T-cell (primary cell): ENCODE measurements at places on chromosomes 1 and 21. TPM values are rescaled to one million over a fixed set of nuclear protein-coding genes. Genes with fewer than 3 reads are reported as not detected.
A peak's percentile ranks its signal among the peaks of the same experiment; 100 is the strongest.

GRCh38 chr1:41924911-41925310 lies 6.2 kb upstream of the HIVEP3 start:
- no peak for DNase-seq

The JUN gene
- total RNA-seq: 56.3 TPM

DNA sequence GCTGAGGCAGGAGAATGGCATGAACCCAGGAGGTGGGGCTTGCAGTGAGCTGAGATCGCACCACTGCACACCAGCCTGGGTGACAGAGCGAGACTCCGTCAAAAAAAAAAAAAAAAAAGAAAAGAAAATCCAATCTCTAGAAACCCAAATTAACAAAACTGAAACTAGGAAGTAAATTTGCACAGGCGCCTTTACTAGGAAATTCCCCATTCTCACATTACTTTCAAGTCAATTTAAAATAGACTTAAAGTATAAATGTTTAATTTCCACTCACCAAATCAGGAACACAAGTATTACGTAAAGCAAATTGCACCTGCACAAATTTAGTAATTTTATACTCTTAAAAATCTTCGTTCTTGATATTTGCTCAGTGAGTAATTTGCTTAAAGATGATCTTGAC lies 67.8 kb upstream of the BCAR3 start:
- no peak for DNase-seq

DNA sequence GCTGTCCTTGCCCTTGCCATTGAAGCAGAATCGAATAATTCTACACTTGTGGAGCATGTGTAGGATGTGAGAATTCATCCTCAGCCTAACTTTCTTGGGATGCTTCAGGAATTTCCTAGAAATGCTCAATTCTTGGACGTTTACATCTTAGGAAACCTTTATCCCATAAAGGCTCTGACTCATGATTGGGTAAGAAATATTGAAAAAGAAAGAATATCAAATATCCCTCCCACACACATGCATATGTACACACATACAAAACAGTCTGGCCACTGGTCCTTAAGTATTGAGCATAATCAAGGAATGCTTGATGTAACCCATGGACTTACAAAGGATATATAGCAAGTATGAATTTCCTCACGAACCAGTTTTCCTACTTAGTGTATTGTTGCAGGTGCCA lies 83.9 kb upstream of the IPO9 start:
- DNase-seq: no peak

The TFAP2E gene
- 3.1 TPM for total RNA-seq

The LRIF1 gene
- 23.8 TPM for total RNA-seq

DNA sequence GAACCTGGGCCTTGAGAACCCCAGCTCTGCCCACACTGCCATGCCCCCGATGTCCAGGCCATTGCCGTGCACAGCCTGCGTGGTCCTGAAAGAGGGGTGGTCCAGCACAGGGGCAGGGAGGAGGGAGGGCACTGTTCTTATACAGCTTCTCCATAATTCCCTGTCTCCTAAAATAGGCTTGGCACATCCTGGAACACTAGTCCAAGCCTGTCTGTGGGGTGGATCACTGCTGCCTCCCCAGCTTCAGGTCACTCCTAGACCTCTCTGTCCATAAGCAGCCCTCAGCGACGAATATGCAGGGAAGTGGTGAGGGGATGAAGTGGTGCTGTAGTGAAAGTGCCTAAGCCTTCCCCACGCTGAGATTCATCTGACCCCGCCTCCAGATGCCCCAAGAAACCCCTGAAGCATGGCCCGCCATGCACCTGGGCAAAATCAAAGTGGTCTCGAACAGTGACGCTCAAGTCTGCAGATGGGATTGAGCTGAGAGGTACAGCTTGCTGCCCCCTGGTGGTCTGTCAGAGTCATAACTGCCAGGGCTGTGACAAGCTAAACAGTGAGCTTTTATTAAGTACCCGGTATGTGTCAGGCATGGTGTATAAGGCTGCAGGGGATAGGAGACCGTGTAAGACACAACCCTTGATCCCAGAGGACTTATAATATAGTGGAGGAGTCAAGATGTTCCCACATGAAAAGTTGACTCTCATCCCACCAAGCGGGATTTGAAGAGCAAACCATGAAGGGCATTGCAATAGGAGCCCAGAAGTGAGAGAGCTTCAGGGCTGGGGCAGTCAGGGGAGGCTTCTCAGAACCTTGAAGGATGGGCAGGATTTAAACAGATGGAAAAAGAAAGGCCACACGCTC lies 66.6 kb downstream of the FAM163A start:
- peak; percentile 72 for DNase-seq

- DNase-seq: no peak
These were observed 36.3 kb upstream of the NFASC start for GRCh38 chr1:204834336-204834735.

GRCh38 chr1:154902938-154903566 lies 33.0 kb upstream of the KCNN3 start:
- no peak for DNase-seq

- DNase-seq: no peak
These were observed 16.8 kb downstream of the SLAMF8 start for GRCh38 chr1:159843459-159843858.

DNA sequence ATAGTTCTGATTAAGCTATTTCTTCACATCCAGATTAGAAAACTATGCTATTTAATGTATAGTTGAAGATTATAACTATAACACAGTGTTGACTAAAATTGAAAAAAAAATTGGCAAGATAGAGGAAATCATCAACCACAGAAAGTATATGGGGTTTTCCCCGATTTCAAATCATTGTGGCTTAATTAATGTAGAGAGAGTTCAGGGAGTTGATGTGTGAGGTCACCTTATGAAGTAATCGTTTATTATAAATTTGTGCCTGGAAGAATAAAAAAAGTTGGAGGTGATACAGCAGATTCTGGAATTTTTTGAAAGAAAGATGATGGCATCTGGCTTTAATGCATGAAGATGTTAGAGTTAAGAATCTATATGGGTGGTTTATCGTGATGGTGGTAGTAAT lies 84.3 kb downstream of the PTGS2 start:
- no peak for DNase-seq

The PCP4L1 gene
- not detected for total RNA-seq

GRCh38 chr1:173267453-173267945 lies 60.4 kb upstream of the TNFSF4 start:
- no peak for DNase-seq

The TNFRSF4 gene
- 15.1 TPM for total RNA-seq

The SPATA21 gene
- total RNA-seq: not detected

DNA sequence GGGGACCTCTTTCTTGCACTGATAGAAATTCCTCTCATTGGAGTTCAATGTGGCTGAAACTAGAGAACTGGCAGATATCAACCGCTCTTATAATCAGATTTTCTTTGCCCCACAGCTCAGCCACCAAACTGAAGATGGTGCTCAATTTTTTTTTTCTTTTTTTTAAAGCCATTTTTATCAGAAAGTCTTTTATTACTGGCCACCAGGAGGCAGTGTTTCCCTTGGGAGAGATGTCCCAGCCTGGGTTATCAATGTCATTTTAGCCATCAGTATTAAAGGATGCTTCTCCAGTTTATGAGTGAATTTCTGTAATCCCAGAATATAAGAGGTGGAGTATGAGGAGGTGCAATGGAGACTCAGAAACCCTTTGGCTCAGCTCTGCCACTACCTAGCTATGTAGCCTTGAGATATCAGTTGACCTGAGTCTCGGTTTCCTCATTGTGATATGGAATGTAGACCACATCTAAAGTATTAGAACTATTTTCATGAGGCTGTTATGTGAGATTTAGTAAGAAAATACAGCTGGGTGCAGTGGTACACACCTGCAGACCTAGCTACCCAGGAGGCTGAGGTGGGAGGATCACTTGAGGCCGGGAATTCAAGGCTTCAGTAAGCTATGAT lies 27.6 kb downstream of the CD244 start:
- DNase-seq: no peak

DNA sequence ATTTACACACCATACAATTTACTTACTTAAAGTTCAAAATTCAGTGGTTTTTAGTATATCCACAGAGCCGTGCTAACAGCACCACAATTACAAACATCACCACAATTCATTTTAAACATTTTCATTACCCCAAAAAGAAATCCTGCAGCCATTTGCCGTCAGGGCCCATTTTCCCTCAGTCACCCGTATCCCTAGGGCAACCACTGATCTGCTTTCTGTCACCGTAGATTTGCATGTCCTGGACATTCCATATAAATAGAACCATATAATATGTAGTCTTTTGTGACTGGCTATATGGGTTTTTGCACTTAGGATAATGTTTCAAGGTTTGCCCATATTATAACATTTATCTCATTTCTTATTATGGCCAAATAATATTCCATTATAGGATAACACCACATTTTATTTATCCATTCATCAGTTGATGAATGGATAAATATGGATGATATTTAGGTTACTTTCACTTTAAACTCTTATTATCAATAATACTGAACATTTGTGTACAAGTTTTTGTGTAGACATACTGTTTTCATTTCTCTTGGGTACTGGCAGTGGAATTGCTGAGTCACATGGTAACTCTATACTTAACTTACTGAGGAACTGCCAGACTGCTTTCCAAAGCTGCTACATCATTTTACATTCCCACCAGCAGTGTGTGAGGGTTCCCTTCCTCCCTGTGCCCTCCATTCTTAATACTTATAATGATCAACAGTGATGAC lies 68.9 kb downstream of the ST3GAL3 start:
- no peak for DNase-seq

GRCh38 chr1:8348777-8349472 lies 31.0 kb downstream of the SLC45A1 start:
- peak; percentile 59 for DNase-seq

DNA sequence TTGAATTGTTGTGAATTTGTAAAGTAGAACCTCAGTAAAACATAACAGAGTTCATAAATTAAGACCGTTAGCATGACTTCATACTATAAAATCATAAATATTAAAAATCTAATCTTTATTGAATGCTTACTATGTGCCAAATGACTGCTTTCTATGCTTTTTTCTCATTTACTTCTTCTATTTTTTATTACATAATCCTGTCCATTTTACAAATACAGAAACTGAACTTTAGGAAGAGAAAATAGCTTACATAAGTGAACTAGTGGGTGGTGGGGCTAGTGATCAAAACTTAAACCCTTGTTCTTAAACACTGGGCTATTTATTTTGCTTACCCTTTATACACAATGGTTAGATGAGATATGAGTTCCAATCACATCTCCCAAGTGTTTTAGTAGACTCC lies 122.3 kb downstream of the ZC3H11B start:
- DNase-seq: no peak

The RIPPLY3 gene
- total RNA-seq: not detected

GRCh38 chr1:32221980-32222755 lies at the start of the genes EIF3I and TMEM234:
Gene EIF3I (plus strand): TSS chr1:32222407. CDS start chr1:32222442, 35 bp downstream.
Gene TMEM234 (minus strand): TSS chr1:32222353. CDS start chr1:32222322, 31 bp downstream.
- peak; percentile 86 for DNase-seq

GRCh38 chr1:195530961-195531360 lies 1077.3 kb downstream of the KCNT2 start:
- DNase-seq: no peak

DNA sequence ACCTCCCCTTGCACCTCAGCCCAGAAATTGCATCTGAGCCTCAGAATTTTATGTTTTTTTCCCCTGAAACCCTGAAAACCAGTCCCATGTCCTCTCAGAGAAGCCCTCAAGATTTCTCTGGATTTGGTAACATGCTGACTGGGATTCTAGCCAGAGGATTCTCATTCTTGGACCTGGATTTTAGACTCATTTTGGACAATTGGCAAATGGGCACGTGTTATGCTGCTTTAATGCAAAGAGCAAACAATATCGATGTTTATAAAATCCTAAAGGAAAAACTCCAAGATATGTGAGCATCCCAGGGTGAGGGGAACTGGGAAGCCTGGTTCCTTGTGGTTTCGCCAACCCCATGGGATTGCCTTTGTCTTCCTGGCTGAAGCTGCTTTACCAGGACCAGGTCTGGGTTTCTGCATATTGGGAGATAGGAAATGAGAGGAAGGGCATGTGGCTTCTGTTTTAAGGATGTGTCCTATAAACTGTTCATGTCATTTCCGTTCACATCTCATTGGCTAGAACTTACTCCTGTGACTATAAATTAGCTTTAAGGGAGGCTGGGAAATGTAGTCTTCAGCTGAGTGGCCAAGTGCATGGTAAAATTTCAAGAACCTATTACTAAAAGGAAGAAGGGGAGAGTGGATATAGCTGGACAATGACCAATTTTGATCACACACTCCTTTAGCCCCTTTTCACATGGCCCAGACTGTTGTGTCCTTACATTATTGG lies 27.2 kb upstream of the BCL10 start:
- DNase-seq: no peak

DNA sequence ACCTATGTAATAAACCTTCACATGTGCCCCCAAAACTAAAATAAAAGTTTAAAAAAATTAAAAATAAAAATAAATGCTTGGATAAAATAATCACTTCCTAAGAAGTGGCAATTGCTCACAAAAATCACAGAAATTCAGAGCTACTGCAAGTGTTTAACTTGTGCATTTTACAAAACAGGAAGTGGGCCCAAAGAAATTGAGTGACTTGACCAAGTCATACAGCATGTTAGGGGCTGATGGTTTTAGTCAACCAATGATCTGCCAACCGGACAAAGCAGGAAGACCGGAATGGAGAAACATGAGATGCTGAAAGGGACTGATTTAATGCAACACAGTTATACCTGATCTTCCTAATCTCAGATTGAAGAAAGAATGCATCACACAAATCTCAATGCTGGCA lies 96.5 kb downstream of the SMYD2 start:
- DNase-seq: no peak

The VWA5B1 gene
- 0.14 TPM for total RNA-seq

GRCh38 chr21:46212721-46213484 lies 15.7 kb downstream of the LSS start:
- DNase-seq: no peak

- no peak for DNase-seq
These were observed 268.7 kb upstream of the BEND5 start for GRCh38 chr1:49045371-49045770.

DNA sequence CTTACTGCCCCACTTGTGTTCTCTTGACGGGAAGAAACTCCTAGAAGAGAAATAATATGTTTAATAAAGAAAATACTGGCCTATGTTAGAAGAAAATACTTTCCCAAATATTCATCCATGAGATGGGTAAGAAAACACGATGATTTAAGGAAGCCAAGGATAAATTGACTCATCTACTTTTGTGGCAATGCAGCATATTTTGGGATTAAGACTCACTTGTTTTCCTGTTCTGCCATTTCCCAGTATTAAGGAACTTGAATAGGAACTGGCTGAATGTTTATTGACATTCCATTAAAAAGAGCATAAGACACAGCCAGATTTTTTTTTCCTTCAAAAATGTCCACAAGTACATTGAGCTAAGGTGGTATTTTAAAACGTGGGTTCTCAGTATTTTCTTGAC lies 10.9 kb upstream of the ADAMTS5 start:
- DNase-seq: no peak

The CELA2B gene
- total RNA-seq: not detected

The BNIPL gene
- total RNA-seq: 0.58 TPM

GRCh38 chr1:177239792-177240191 lies 69.0 kb downstream of the BRINP2 start:
- no peak for DNase-seq
